ENCODE measurements at places on chromosomes 2 and 18.

- no peak for DNase-seq
Measured at GRCh38 chr2:133570542-133570941, 2.3 kb upstream of the NCKAP5 start.

DNA sequence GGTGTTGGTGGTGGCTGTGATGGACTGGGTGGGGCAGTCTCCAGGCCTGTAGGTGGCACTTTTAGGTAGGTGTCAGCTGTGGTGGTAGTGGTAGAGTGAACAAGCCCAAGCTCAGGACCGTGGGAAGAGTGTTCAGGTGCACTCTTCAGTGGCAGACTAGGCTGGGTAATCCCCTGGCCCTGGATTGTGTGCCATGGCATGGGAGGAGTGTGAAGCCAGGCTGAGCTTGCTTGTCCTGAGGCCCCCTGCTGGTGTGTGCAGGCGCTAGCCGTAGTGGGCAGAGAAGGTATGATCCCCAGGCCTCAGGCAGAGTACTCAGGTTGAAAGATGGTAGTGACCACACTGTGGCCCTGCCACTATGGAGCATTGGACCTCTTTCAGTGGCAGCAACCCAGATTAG lies 850.3 kb downstream of the DSC3 start:
- DNase-seq: no peak

DNA sequence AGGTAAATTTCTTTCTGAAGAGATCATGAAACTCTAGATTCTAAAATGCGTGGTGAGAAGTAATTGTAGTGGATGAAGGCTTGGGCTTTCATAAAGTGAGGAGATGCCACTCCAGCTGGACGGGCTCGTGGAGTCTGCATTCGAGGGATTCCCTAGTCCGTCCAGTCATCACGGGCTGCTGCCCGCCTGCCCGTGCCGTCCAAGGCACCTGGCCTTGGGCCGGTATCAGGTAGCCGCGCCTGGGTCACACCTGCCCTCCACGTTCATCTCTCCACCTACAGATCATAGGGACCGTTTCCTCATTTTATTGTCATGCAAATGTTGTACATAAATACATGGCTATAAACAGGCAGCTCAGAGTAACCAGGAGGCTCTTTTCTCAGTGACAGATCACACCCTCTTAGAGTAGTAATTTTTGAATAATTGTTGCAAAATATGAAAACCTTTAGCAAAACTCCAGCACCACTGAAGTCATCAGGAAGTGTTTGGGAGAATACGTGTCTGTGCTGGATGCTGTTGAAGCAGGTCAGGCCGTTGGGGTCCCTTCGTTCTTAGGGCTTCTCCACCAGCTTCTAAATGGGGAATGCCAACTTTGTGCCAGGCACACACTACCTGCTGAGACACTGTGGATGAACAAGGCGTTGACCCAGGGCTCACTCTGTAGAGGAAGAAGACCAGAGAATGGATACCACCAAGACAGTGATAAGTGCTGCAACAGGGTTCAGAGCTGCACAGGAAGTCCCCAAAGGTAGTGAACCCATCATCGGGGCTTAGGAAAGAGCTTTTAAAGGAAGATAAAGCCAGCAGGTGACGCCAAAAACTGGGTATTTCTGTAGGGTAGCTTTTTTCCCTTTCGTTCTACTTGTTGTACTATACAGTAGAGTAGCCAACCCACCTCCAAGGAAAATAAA lies 112.5 kb downstream of the FAM210A start:
- DNase-seq: no peak

DNA sequence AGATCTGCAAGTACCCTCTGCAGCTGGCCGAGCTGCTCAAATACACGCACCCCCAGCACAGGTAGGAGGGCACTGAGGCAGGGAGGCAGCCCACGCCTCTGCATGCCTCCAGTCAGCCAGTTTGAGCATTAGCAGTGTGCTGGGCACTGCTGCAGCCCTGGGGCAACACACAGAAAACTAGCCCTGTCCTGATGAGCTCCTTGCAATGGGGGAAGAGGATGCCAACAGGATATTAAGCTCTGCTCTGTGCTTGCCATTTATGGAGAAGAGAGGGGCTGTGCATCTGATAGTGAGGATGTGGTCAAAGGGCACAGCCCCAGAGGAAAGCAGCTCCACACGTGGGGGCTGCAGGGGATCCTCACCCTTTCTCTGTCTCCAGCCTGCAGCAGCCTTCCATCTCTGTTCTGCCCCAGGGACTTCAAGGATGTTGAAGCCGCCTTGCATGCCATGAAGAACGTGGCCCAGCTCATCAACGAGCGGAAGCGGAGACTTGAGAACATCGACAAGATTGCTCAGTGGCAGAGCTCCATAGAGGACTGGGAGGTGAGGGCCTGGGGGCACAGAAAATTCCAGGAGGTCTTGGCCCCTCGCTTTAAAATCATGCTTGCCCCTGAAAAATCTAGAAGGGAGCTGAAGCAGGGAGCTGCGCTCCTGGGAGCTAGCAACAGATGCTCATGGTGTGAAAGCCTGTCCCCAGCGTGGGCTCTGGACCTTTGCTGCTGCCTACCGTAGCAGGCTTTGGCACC lies 51.7 kb downstream of the FAM168B start:
- no peak for DNase-seq

DNA sequence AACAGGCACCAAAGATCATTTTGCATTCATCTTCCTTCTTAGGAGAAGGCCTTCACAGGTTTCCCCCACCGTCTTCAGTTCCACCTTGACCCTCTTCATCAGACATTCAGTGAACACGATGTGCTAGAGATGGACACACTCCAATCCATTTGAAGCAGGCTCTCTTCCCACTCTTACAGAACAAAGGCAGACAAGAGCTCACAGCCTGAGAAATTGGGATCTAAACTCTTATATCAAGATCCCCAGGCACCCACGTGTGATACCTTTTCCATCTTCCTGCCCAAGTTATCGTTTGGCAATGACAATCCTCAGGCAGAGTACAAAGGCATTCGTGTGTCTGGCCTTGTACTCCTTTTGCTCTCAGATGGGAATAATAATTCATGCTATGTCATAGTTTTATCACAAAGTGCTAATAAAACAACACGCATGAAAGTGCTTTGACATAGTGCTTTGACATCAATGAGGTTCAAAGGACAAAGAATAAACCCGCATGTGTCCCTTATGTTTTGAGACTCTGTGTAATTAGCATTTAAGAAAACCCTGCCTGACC lies 369.3 kb upstream of the KLHL29 start:
- DNase-seq: no peak

GRCh38 chr2:100394111-100394641 lies 23.3 kb downstream of the CHST10 start:
- no peak for DNase-seq

GRCh38 chr2:182406221-182406620 lies 20.6 kb downstream of the PDE1A start:
- DNase-seq: no peak

DNA sequence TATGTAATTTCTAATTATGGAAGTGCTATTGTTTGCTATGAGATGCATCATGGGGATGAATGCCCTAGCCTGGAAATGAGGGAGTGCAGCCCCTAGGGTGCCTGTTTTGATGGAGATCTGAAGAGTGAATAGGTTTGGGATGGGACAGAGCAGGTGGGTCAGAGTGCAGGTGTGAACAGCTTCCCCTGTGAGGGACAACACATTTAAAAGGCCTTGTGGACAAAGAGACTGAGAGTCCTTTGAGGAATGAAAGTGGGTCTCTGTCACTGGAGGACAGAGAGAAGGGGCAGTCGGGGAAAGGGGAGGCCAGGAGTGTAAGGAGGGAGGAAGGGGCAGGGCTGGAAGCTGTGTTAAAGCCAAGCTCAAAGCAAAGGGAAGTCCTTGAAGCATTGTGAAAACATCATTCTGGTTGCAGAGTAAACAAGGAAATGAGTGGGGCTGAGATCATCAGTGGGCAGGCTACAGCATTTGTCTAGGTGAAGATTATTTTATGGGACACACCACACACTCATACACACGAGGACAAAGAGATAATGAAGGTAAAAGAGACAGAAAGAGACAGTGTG lies 877.6 kb downstream of the SLC4A3 start:
- DNase-seq: no peak

GRCh38 chr18:13680612-13681011 lies 45.7 kb downstream of the FAM210A start:
- no peak for DNase-seq

- no peak for DNase-seq
Measured at GRCh38 chr2:7472465-7472864, 555.3 kb downstream of the RNF144A start.

Data from activated naive CD4-positive, alpha-beta T cell treated with Interleukin-2 at 50 U/mL for 16 hours (primary cell).